ENCODE measurements at places on chromosomes 1 and 21.

DNA sequence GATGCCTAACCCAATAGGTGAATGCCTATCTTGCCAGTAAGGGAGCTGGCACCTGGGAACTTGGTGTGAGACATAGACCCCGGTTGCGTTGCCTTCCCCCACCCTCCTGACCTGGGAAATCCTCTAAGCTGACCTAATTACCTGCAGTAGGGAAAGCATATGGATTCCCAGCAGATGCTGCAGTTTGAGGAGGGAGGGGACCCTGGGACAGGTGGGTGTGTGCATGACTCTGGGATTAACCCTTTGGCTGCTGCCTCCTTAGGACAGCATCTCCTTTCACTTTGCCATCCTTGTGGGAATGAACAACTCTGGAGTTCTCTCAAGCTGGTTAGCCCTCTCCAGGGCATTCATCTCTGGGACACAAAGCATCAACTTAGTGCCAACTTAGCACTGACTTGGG is 16.4 kb upstream of the NFASC start:
- no peak for DNase-seq
- H3K27ac ChIP-seq = no peak overlapping the region
- H3K4me1 ChIP-seq = no peaks in the 10 kb centered on the region
- H3K36me3 ChIP-seq = no peaks in the 10 kb centered on the region

DNA sequence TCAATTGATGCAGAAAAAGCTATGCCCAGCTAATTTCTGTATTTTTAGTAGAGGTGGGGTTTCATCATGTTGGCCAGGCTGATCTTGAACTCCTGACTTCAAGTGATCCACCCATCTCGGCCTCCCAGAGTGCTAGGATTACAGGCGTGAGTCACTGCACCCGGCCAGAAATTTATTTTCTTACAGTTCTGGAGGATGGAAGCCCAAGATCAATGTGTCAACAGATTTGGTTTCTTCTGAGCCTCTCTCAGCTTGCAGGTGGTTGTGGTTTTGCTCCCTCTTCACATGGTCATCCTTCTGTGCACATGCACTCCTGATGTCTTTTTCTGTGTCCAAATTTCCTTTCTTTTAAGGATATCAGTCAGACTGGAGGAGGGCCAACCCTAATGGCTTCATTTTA is 35.6 kb downstream of the SHCBP1L start:
- no peaks in the 10 kb centered on the region for H3K4me1 ChIP-seq
- no peak for DNase-seq
- no peaks in the 10 kb centered on the region for H3K36me3 ChIP-seq
- no peaks in the 10 kb centered on the region for H3K27me3 ChIP-seq

- H3K36me3 ChIP-seq = no peaks in the 10 kb centered on the region
- H3K27ac ChIP-seq = no peak overlapping the region
- no peaks in the 10 kb centered on the region for H3K4me1 ChIP-seq
- no peaks in the 10 kb centered on the region for H3K27me3 ChIP-seq
- H3K4me3 ChIP-seq = no peak overlapping the region
- DNase-seq = no peak
These were observed 408.0 kb downstream of the MATN1 start for GRCh38 chr1:30315185-30315960.

DNA sequence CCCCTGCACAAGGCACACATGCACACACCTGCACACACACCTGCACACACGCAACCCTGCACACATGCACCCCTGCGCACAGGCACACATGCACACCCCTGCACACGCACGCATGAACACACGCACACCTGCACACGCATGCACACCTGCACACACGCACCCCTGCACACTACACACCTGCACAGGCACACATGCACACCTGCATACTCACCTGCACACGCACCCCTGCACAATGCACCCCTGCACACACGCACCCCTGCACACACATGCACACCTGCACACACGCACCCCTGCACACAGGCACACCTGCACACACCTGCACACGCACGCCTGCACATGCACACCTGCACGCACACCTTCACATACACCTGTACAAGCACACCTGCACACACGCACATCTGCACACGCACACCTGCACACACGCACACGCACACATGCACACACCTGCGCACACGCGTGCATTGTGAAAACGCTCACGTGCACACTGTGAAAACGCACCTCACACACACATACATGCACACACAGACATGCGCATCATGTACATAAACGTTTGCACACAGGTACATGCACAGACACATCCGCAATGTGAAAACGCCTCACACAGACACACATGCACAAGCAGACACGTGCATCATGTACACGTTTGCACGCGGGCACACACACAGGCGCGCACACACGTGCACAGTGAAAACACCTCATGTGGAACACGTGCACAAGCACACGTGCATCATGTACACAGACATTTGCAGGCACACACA is 8.2 kb downstream of the DVL1 start:
- no peaks in the 10 kb centered on the region for H3K4me1 ChIP-seq
- no peak for DNase-seq
- H3K27ac ChIP-seq = no peak overlapping the region
- no peak overlapping the region for H3K4me3 ChIP-seq
- no peaks in the 10 kb centered on the region for H3K27me3 ChIP-seq

DNA sequence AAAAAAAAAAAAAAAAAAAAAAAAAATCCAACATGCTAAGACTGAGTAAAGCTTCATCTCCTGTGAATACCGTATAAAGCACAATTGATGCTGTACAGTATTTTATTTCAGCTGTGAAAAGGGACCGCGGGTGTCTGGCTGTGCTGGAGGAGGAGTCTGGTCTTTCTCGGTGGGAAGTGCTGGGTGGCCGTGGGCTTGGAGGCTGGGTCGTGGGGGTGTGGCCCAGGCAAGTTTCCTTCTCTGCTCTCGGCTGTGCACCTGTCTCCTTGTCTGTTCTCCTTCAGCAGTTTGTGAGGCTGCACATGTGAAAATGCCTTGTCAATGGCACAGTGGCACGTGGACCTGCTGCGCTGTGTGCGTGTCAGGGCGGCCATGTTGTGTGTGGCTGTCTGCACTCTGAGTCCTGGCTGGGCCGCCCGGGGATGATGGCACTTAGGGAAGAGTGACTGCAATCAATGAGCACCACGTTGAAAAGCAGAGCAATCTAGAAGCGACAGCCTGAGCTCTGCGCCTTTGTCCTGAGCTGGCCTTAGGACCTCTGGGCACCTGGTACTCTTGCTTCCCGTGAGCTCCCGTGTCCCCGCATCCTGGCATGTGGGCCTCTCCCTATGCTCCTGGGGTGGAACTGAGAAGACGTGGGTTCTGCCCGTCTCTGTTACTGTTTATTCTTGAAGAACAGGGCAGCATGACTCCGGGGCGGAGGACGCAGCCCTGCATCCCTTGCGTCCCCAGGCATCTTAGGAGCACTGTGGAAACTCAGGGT is 14.5 kb downstream of the AGPAT3 start:
- no peak overlapping the region for H3K4me3 ChIP-seq
- no peaks in the 10 kb centered on the region for H3K36me3 ChIP-seq
- H3K4me1 ChIP-seq = peaks cover 8% of the 10 kb centered on the region
- DNase-seq = no peak
- no peaks in the 10 kb centered on the region for H3K27me3 ChIP-seq
- H3K27ac ChIP-seq = no peak overlapping the region

DNA sequence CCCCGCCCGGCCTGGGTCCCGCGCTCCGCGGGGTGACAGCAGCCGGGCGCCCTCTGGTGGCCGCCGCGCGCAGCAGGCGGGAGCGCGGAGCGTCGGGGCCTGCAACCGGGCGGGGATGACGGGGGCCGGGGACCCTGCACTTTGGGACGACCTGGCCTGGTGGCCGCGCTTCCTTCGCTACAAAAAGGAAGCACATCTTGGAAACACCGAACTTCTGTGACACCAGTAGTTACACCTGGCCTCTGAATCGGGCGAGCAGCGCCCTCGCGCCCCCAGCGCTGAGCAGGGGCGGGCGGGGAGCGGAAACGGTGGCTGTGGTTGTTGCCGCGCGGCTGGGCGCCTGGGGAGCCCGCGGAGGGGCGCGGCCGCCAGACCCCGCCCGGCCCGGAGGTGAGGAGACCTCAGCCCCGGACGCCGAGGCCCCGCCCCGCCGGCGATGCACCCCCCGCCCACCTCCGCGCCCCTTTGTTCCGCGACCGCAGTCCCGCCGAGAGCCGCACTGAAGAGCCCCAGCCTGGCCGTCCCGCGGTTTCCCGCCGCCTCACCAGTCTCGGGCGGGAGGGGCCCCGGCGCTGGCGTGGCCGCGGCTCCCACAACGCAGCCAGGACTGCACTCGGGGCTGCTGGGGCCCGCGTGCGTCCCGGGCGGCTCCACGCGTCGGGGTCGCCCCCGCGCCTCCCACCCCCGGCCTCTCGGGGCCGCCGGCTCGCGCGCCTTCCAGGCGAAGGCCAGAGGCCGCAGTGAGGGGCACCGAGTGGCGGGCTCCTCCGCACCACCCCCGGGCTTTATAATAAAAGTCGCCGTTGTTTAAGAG is 59.3 kb downstream of the H3-3A start:
- peak overlapping the region; percentile 37 for H3K4me3 ChIP-seq
- DNase-seq = peak; percentile 52
- no peak overlapping the region for H3K27ac ChIP-seq
- H3K4me1 ChIP-seq = peaks cover 5% of the 10 kb centered on the region
- H3K36me3 ChIP-seq = no peaks in the 10 kb centered on the region

Data from cardiac muscle cell (in vitro differentiated cells and primary cell).